ENCODE measurements at places on chromosomes 2 and 18.

DNA sequence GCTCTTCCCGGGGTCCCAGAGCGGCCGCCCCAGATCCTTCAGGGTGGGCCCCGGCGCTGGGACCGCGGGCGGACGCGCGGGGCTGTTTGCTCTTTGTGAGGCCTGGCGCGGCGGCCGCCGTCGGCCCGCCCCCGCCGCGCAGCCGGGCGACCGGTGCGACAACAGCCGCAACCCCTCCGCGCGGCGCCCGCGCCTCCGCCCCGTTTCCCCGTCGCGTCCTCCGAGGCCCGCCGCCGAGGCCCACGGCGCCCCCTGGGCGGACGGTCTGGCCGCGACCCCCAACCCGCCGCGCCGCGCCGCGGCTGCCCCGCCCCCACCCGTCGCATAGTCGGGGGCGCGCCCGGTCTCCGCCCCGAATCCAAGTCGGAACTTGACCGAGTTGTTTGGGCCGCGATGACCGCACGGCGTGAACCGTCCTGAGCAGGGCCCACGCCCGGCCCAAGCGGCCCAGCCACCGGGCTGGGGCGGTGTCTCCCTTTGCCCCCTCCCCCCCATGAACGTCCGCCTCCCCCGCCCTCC, 448 bp downstream of the YPEL5 start:
- DNase-seq, result no peak

DNA sequence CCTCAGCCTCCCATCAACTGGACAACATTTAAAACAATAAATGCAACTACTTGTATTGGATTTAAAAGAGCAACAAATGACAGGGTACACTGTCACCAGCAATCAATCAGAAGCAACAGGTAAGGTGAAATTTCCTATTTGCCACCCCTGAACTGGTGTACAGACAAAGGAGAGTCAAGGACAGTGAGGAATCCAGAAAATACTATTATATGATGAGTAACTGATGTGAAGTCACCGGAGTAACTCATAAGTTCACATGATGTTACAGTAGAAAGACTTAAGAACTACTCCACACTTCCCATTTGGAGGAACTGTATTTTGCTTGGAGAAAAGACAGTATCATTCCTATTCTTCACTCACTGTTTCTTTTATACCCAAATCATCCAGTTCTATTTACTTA, 4.1 kb upstream of the STAT1 start:
- DNase-seq, result no peak

DNA sequence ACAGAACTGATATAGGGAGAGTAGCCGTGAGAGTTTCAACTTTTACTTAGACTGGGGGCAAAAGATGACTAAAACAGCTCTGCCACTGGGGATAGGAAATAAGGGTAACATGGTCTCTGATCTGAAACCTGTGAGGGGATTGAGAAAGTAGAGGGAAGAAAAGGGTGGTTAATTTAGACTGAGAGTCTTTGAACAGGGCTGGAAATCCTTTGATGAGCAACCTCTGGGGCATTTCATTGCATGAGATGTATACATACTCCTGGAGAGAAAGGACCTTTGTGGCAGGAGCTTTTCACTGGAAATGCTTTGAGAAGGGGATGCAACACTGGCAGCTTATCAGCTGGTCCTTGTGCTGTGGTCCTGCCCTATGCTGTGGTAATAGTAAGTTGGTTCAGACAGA, 9.4 kb downstream of the GALNT1 start:
- DNase-seq, result no peak

DNA sequence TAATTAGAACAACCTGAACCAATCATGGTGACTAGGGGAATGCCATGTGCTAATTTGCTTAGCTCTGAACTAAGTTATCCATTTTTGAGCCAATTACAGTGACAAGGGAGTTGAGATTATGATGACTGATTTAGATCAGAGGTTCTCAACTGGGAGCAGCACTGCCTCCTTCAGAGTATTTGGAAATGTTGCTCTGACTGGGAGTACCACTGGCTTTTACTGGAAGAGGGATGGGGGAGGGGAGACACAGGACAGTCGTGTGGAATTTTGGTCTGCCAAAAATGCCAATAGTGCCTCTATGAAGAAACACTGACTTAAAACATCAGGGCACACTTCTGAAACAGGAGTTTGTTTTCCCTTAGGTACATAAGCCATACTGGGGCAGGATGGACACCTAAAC, 48.1 kb upstream of the VPS54 start:
- DNase-seq, result no peak

DNA sequence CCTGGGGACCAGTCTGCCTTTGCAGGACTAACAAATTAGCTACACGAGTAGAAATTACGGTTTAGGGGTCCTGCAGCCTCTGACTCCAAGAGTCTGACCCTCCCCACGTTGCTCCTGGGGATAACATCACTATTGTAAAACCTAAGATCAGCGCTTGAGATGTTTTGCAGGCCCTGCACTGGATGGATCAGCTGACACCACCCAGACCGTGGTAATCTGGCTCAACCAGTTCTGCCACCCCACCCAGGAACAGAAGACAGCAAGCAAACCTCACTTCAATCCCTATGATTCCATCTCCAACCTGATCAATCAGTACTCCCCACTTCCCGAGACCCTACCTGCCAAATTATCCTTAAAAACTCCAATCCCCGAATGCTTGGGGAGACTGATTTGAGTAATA, 31.7 kb downstream of the NGEF start:
- DNase-seq, result no peak

GRCh38 chr2:31270822-31271231, 36.9 kb downstream of the EHD3 start:
- DNase-seq, result no peak

- DNase-seq, result no peak
Observed at GRCh38 chr18:79855147-79855933, 57.6 kb downstream of the KCNG2 start.

- DNase-seq, result no peak
Observed at GRCh38 chr18:48002933-48003365, 72.5 kb upstream of the SMAD2 start.

- no peak for DNase-seq
Observed at GRCh38 chr2:2828774-2829368, 497.8 kb upstream of the MYT1L start.

DNA sequence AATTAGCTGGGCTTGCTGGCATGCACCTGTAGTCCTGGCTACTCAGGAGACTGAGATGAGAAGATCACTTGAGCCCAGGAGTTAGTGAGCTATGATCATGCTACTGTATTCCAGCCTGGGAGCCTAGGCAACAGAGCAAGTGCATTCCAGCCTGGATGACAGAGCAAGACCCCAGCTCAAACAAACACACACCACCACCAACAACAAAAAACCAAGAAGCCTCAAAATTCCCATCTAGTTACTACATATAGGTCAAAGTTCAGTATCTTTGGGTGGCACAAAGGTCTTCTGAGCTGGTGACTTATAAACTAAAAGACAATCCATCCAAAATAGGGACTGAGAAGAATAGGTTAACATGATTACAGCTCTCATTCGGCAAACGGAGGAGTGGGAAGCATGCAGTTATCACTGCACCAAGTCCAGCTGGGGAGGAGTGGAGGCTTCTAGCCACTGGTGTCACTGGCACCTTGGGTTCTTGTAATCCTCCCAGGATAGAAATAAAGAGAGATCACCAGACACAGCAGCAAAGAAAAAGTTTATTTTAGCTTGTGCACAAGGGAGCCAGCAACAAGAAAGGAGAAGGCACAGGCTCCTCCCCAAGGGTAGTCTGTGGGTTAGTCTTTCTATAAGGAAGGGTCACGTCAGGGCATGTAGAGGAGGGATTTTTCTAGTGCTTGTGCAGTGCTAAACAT, 57.4 kb downstream of the SH2D6 start:
- no peak for DNase-seq

- peak; percentile 76 for DNase-seq
Observed at GRCh38 chr2:222860740-222861410, at the start of gene ACSL3. Gene ACSL3 (plus strand): TSS chr2:222861036. CDS start chr2:222908773, 47,737 bp downstream.

GRCh38 chr2:149410701-149411484, 80.5 kb downstream of the LYPD6 start:
- DNase-seq, result no peak

- no peak for DNase-seq
Observed at GRCh38 chr2:210616074-210616473, 59.7 kb downstream of the CPS1 start.

GRCh38 chr2:236472720-236473495, 96.7 kb upstream of the ACKR3 start:
- DNase-seq, result no peak

DNA sequence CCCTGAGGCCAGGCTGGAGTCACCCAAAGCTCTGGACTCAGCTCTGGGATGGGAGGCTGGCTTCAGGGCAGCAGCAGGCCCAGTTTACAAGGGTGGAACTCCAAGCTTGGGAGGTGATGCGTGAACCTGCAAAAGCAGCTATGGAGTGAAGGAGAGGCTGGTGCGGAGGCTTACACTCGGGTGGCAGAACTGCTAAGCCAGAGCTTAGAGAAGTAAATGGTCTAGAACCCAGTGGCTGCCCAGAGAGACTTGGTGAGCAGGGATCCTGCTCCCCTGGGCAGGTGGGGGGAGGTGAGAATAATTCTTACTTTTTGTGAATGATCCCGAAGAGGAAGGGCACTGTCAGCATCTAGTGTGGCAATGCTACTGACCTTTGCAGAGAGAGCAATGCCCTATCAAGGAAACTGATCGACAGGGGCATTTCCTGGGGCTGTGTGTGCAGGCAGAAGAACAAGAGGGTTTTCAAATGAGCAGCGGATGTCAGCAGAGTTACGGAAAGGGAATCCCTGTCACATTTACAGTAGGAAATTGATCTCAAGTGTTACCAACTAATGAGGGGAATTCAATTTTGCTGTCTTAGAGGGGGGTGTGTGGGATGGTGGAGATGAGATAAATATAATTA, 80.4 kb downstream of the TGFA start:
- no peak for DNase-seq

GRCh38 chr2:199457147-199458008, at the start of gene SATB2:
Gene SATB2 (minus strand): TSS chr2:199457939. CDS start chr2:199456037, 1,902 bp downstream.
- peak; percentile 29 for DNase-seq

- DNase-seq, result no peak
Observed at GRCh38 chr2:233329489-233330135, 22.0 kb downstream of the SAG start.

DNA sequence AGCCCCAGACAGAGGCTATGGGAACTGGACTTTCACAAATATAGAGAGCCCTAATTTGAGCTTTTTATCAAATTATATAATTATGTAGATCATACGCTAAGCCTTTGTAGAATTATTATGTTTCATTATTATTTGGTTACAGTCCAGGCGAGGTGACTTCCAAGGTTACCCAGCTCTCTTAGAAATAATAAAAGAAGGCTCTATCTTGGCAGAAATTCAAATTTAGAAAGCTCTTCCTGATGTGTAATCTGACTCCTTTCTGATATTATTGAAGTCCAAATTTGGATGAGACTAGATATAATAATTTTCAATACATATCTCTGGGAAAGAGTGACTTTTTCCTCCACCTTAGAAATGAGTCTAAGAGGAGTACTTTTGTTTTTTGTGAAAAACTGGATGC, 4.8 kb upstream of the SLC38A11 start:
- no peak for DNase-seq

DNA sequence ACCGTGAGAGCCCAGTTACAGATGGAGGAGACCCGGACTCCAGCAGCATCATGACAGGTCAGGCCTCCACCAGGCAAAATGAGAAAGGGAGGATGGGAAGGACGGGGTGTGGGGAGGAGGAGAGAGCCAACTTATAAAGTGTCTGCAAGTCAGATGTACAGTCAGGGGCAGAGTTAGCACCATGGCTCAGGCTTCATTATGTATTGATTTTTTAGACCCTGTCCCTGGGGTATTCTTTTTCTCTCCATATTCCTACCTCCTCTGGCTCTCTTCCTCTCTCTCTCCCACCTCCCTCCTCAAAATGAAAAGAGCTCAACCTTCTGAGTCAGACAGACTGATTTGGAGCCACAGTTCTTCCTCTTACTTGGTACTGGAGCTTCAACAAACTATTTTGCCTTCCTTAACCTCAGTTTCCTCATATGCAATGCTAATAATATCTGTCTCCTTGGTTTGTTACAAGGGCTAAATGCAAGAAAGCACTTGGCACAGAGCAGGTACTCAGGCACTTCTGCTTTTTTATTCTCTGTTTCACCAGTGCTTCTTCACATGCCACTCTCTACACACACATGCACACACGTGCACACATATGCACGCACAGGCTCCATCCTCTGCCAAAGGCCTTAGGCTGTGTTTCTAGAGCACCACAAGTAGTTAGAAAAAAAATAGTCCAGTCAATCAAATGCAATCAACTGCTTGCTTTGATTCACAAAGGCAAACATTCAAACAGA, 92.3 kb upstream of the PKDCC start:
- no peak for DNase-seq

DNA sequence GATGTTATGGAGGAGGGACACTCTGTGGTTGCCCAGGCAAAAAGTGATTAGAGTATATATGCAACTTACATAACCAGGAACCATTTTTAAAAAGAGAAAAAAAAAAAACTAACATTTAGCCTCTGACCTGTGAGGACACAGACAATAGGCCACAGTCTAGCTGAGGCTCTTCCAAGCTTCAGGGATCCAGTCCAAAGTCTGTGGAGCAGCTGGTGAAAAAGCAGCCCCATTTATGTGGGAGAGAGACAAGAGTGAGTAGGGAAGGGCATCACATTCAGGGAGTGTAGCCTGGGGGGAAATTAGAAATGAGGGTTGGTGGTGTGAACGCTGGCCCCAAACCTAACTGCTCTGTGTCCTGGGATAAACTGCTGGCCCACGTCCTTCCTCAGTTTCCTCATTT, 122.8 kb downstream of the MYO5B start:
- no peak for DNase-seq

GRCh38 chr2:85189606-85190270, 56.5 kb downstream of the TCF7L1 start:
- DNase-seq, result no peak

DNA sequence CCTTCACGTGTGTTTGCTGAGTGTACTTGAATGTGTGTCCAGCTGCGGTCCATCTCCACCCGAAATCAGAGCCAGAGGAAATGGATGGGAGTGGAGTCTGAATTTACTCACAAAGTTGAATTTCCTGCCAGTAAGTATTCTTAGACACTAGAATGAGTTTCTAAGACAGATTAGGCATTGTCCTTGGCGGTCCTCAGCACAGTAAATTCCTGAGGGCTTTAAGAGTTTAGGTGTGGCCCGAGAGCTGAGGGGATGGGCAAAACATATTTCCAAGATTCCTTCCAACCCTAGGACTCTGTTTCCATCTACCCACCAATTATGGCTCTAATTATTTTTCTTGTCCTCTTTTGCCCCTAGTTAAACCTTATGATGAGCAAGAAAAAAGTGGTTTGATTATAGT, 90.3 kb upstream of the PHLPP1 start:
- DNase-seq, result no peak

GRCh38 chr2:181738563-181738962, 58.2 kb upstream of the NEUROD1 start:
- DNase-seq, result no peak

Data from NCI-H187 (cell line).